Activated CD8-positive, alpha-beta memory T cell treated with anti-CD3 and anti-CD28 coated beads for 4 hours (primary cell): ENCODE measurements at places on chromosomes 6 and 20.

DNA sequence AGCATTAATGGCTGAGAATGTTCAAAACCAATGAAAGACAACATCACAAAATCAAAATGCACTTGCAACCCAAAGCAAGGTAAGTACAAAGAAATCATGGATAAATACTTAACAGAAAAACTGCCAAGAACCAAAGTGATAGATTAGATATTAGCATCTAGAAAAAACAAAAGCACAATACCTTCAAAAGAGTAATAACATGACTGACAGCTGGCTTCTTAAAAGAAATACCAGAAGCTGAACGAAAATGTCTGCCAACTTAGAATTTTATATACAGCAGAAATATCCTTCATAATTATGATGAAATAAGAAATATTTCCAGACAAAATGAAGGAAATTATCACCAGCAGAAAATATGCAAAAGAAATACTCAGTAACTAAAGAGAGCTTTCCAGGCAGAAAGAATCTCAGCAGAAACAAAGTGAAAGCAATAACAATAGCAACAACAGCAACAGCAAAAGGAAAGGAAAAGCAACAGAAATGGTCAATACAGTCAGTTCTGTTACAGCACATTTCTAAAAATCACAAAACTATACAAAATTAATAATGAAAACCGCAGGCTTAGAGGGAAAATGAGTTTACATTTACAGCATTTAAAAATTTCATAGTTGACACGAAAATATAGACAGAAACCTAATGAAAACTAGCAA, 121.5 kb upstream of the MAN1A1 start:
- DNase-seq = no peak

GRCh38 chr6:160881148-160881808, 110.3 kb upstream of the MAP3K4 start:
- no peak for DNase-seq

- DNase-seq = no peak
Observed at GRCh38 chr20:49583669-49584417, 15.9 kb upstream of the PTGIS start.

GRCh38 chr6:96157018-96157565, 141.3 kb downstream of the FUT9 start:
- DNase-seq = no peak

DNA sequence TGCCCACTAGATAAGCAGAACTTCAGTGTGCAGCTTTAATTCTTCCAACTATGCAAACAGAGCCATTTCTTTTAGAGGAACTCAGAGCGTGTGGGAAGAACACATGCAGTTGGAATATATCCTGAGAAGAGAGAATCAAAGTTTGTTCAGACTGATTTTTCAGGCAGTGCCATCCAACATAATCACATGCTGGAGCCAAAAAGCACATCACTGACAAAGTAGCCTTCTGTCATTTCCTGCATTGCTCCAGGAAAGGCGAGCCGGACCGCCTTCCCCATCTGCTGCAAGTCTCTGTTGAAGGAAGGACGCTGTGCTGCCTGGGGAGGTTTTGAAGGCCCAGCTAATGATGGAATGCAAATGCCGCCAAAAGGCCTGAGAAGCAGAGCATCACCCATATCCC, 98.4 kb downstream of the DOK5 start:
- DNase-seq = no peak

- no peak for DNase-seq
Observed at GRCh38 chr6:13907614-13908215, 17.0 kb upstream of the RNF182 start.

- no peak for DNase-seq
Observed at GRCh38 chr6:9875605-9876353, 539.1 kb downstream of the TFAP2A start.

- DNase-seq = no peak
Observed at GRCh38 chr6:20540683-20541082, 6.4 kb downstream of the CDKAL1 start.
